AG04449 (cell line): ENCODE measurements at places on chromosomes 11 and 22.

DNA sequence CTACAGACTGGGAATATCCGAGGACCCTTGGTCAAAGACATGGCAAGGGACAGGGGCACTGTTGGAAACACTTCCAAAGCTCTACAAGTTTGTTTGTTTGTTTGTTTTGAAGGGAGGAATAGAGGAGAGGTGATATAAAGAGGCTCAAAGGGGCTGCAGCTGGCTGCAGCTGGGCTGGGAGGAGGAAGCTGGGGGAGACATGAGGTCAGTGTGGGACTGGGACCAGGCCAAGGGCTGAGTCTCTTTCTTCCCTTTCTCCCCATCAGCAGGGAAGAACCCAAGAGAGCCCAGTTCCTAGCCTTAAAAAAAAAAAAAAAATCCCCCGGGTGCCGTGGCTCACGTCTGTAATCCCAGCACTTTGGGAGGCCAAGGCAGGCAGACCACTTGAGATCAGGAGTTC lies 5.0 kb downstream of the RHOG start:
- no peak for DNase-seq

DNA sequence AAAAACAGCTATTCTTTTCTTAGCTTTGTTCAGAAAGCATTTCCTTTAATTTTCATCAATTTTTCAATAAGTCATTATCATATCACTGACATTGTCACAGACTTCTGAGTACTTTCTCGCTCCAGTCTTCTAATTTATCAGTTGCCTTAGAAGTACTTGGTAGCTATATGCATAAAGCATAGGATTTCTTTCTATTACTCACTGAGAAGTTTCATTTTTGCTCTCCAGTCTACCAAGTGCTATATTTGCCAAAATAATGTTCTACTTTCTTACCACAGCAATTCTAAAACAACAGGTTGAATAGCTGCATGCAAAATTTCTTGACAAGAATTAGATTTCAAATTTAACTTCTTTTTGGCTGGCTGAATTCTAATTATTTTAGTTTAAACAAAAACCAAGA lies 116.3 kb downstream of the STK33 start:
- no peak for DNase-seq

DNA sequence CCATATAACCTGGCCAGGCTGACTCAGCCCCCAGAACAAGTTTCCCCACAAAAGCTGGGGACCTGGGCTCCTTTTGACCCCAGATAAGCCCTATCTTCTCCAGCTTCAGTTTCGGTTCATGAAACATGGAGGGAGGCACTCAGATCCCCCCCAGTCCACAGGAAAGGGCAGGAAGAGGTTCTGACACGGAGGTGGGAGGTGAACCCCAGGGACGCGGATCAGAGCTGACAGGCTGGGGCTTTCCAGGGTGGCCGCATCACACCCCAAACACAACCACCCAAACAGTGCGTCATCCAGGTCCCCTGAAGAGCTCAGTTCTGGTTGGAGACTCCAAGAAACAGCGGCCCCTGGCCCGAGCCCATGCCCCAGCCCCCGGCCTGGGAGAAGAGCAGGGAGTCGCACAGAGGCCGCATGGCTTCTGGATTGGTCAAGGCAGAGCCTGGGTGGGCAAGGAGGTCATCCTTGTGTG lies 44.3 kb upstream of the A4GALT start:
- no peak for DNase-seq

DNA sequence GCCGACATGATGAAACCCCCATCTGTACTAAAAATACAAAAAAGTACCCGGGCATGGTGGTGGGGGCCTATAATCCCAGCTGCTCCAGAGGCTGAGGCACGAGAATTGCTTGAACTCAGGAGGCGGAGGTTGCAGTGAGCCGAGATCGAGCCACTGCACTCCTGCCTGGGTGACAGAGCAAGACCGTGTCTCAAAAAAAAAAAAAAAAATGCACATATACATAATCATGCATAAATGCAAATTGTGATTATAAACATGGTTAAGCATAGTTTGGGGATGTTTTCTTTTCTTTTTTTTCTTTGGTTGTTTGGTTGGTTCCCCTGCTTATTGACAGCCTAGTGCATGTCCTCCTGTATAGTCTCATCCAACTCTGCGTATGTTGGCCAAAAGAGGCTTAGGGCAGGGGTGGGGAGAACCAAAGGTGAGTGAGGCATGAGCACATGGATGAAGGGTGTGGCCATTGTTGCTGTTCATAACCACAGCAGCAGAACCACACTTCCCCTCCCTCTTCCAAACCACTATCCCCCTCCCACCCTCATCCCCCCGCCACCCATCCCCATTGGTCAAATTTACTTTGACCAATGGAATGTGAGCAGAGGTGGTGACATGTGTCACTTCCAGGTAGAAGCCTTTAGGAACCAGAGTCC lies 6.9 kb upstream of the VPS37C start:
- DNase-seq, result no peak

DNA sequence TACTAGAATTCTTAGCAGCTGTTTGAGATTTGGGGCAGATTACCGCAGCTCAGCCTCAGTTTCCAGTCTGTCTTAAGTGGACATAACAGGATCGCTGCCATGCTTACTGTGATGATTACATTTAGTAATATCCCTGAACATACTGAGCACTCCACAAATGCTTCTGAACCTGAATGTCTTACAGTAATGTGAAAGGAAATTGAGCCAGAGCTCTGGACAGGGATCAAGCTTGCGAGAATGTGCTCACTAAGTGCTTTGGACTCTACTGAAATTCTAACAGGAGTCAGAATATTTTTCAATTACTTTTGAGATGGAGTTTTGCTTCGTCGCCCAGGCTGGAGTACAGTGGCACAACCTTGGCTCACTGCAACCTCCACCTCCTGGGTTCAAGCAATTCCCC lies 118.6 kb upstream of the RASSF10 start:
- DNase-seq, result no peak

GRCh38 chr11:130042093-130042591 lies 27.6 kb upstream of the APLP2 start:
- peak; percentile 72 for DNase-seq

DNA sequence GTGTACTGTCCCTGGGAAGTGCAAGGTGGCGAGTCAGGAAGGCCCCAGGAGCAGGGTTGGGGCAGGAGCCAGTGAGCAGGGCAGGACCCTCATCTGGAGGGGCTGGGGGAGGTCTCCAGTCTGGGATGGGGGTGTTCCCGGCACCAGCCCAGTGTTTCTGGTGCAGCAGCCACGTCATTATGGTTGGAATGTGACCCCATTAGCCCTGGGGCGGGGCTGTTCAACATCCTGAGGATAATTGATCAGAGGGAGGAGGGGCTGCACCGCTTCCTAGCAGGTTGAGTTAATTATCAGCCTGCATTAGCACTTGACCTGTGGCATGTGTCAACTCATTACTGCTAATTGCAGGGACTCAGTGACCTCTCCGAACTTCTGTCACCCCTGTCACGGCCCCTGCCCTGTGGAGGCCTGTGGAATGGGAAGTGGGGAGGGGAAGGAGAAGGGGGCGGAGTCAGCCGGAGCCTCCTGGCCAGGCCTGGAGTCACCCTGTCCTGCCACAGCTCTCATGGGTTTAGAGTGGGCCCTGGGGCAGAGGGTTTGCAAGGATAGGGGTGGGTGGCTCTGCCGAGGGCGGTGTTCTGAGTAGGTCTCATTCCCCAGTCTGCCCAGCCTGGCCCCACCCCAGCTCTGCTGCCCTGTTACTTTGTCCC lies 52.8 kb upstream of the CCDC188 start:
- DNase-seq, result no peak

- no peak for DNase-seq
Observed at GRCh38 chr11:78140392-78141077, 1.1 kb upstream of the ALG8 start.

DNA sequence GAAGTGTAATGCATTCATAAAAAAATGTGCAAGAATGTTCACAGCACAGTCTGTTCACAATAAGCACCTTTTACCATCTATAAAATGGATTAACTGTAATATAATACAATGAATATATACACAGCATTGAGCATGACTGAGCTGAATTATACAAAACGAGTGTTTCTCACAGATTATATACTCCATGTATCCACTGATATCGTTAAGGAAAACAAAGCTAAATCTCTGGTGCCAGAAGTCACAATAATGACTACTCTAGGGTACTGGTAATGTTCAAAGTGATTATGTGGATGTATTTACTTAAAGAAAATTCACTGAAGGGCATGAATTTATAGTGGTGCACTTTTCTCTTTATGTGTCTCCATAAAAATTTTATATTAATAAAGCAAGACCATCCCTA lies 33.2 kb downstream of the ACAT1 start:
- no peak for DNase-seq

- no peak for DNase-seq
Observed at GRCh38 chr11:121337078-121337477, 44.5 kb downstream of the SC5D start.

GRCh38 chr11:64202992-64203391 lies 3.5 kb upstream of the FERMT3 start:
- no peak for DNase-seq

GRCh38 chr11:18709414-18709813 lies 10.8 kb downstream of the TMEM86A start:
- DNase-seq, result no peak

DNA sequence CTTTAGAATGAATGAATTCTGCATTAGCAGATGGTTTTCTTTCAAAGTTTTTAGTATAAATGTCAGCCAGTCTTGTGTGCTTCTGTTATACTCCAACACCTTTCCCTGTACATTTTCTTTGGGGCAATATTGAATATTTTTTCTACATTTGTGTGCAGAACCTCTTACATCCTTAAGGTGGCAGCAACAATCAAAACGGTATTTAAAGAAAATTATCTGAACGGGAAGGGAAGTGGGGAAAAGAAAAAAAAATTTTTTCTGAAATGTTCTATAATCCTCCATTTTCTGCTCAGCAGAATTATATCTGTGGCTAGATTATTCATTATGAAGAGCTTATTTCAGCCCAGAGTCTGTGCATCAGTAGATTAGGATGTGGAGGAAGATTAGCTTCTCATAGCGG lies 347.3 kb upstream of the RAG2 start:
- DNase-seq, result no peak

- no peak for DNase-seq
Observed at GRCh38 chr11:85695546-85695945, 9.6 kb upstream of the CCDC89 start.

GRCh38 chr11:95506777-95507176 lies 275.8 kb upstream of the SESN3 start:
- no peak for DNase-seq
